Activated CD8-positive, alpha-beta memory T cell treated with anti-CD3 and anti-CD28 coated beads for 24 hours (primary cell): ENCODE measurements at places on chromosomes 4 and X.

DNA sequence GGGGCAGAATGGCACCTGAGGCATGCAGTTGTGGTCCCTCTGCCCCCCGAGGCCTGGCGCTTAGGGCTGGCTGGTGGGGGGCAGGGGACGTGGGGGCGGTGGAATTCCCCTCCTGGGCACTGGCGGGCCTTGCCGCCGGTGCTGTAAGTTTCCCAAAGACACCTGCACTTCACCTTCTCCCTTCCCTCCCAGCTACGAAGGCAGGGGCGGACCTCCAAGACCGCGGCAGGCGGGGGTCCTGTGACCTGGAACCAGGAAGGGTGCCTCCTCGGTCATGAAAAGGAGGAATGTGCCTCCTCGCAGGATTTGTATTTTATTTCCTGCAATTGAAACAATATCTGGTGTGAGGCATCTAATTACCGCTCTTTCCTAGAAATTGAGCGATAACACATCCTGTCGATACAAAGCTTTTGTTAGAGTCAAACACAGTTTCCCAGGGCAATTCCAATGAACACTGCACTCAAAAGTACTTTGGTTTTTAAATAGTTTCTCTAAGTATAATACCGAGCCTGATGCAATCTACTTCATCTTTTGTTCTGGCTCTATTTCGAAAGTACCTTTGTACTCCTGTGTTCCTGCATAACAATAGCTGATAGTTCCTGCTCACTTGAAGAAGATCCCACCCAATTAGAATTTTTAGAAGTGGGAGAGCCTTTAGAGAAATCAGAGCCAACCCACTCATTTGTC, 12.3 kb upstream of the ADRA2C start:
- no peak for DNase-seq

GRCh38 chr4:142547974-142548373, 298.1 kb downstream of the INPP4B start:
- no peak for DNase-seq

DNA sequence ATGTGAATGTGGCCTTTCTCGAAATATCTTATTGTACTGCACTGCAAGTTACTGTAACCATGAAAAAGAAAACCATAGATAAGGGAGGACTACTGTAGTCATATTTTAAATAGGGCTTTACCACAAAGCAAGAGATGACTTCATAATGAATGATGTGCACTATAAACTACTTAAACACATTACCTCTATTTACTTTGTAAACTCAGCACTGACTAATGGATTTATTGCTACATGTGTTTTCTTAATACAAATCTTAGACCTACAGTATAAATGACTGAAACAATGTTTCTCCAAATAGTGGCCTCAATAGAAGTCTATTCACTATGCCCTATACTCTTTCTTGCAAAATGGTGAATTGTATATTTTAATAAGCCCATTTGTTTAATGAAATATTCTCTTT, 61.1 kb downstream of the HDX start:
- no peak for DNase-seq

DNA sequence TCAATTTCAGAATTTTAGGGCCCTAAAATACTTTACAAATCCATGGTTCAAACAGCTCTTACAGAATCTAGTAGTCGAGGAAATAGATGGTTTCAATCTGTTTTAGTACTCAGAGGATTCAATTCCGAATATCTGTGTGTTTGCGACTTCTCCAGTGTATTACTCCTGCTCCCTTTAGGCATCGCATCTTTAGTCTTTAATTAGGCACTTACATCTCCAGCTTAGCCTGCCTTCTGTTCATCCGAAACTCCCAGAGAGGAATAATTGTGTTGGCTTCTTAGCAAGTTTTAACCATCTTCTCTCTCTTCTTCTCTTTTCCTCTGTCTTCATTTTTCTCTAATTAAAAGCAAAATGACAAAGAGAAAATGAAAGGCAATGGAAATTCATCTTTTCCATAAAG, 1901.3 kb upstream of the TENM3 start:
- no peak for DNase-seq

DNA sequence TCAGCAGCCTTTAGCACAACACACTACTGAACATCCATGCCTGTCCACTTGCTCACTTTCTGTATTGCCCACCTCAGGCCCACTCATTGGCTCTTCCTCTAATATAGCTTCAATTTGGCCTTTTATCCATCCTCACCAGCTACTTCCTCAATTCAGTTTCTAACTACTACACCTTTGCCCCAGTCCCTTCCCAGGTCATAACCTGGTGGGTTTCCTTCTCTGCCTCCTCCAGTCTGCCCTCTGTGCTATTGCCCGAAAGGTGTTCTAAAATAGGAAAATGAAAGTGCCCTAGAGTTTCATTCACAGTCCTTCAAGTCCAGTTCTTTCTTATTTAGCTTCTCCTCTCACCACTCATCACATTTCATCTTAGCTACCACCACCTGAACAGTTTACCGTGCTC, 23.1 kb downstream of the MOSPD2 start:
- no peak for DNase-seq

- DNase-seq: no peak
These were observed 558.5 kb upstream of the DIAPH2 start for GRCh38 chrX:96126182-96126581.

DNA sequence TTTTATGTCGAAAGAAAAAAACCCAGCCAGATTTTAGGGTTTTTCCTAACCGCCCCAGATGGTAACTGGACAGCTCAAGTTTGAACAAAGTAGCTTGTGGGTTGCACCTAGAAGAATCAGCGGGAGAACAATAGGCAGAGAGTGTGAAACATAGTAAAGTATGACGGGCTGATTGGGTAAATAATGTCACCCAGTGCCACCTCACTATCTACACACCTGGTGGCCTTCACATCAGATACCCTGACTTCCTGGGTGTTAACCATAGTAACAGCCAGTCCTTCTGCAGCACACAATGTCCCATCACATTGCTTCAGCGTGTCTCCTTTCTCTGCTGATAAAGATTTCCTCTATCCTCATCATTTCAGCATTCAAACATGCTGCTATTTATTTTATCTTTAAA, 159.1 kb upstream of the HS3ST1 start:
- DNase-seq: no peak

DNA sequence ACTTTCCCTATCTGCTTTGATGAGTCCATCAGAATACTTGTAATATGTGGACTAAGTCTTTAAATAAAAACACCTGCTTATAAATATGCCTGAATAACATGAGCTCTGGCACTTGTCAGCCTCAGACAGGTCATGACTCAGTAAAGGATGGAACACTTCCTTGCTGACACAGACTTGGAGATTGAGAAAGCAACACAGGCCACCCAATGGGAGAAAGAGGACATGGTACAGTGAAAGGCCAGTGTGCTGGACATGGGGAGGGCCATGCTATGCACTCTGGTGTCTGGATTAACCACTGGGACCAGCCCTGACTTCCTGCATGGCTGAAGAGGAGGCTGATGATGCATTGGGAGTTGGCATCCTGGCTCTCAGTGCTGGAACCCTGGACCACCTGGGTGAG, 149.5 kb downstream of the DHRSX start:
- no peak for DNase-seq

DNA sequence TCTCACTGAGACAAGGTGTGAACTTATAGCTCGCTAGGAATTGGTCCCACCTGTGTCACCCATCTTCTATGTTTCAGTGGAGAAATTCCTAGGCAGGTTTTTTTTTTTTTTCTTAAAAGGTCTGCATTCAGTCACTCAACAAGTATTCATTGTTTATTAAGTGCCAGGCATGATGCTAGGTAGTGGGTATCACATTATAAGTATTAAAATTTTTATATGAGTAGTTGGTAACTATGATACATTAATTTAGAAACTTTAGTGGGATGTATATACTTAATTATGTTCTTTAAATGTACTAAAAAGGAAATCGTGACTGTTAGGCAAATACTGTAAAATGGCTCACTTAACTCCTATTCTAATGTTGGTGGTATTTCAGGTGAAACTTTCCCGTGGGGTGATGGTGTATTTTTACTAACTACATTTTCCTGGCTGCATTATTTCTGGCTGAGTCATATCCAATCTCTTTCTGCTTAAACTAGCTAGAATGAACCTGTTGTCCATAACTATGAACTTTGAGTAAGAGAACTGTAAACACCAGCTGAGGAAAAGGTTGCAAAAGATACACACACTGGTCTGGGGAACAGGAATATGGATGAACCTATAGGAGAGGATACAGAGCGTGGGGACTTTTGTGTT, 49.3 kb upstream of the MED14 start:
- no peak for DNase-seq
